ENCODE measurements at places on chromosomes 7 and 10. TPM values are rescaled to one million over a fixed set of nuclear protein-coding genes. Genes with fewer than 3 reads are reported as not detected.

GRCh38 chr10:103849880-103850571 lies 5.3 kb downstream of the SH3PXD2A start:
- H3K4me1 ChIP-seq = peaks cover 37% of the 10 kb centered on the region
- no peaks in the 10 kb centered on the region for H3K27me3 ChIP-seq
- no peaks in the 10 kb centered on the region for H3K36me3 ChIP-seq
- H3K4me3 ChIP-seq = no peak overlapping the region
- H3K27ac ChIP-seq = peak overlapping the region; percentile 85
- DNase-seq = peak; percentile 80

Gene CALCR
- not detected for total RNA-seq

Gene GRIFIN
- total RNA-seq = not detected

Gene KCND2
- 1.2 TPM for total RNA-seq

DNA sequence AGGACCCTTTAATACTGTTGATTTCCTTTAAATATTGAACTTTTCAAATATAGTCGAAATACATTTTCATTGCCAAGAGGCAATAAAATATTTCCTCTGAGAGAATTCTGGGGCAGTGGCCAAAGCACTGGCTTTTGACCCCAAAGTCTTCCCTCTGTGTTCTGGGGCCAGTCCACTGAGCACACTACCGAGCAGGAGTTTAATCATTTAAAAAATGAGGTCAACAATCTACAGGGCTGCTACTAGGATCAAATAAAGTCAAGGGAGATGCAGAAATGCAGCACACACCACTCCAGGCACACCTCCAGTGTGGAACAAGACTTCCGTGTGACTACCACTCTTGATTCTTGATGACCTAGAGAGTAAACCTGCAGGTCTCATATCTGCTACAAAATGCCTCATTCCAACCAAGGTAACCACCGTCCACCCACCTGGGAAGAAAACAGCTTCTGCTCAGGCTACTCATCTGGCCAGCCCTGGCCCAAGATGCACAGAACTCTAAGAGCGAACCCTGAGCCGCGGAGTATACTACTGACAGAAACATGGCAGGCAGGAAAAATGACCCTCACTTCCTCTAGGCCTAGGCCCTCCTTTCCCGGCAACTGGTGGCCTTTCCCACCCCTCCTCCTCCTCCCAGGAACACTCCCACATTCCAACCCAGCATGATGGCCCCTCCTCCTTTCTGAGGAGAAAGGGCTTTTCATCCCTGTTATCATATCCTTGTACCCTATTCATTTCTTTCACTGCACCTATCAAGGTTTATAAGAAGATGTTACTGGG lies 97.7 kb downstream of the ALOX5 start:
- no peaks in the 10 kb centered on the region for H3K36me3 ChIP-seq
- H3K4me1 ChIP-seq = peaks cover 32% of the 10 kb centered on the region
- DNase-seq = no peak
- H3K27ac ChIP-seq = no peak overlapping the region
- H3K4me3 ChIP-seq = no peak overlapping the region
- H3K27me3 ChIP-seq = no peaks in the 10 kb centered on the region

Gene ZC3HAV1L
- total RNA-seq = 27.7 TPM

Gene PON3
- 1.6 TPM for total RNA-seq

- H3K4me3 ChIP-seq = no peak overlapping the region
- no peaks in the 10 kb centered on the region for H3K27me3 ChIP-seq
- no peak overlapping the region for H3K27ac ChIP-seq
- peak; percentile 48 for DNase-seq
Measured at GRCh38 chr7:918118-918425, 36.4 kb downstream of the ADAP1 start.

Gene CALY
- 5.0 TPM for total RNA-seq

GRCh38 chr7:32319012-32319382 lies 171.2 kb downstream of the LSM5 start:
- H3K36me3 ChIP-seq = no peaks in the 10 kb centered on the region
- no peak overlapping the region for H3K27ac ChIP-seq
- peaks cover 5% of the 10 kb centered on the region for H3K4me1 ChIP-seq
- H3K27me3 ChIP-seq = no peaks in the 10 kb centered on the region

GRCh38 chr10:122525788-122526187 lies 34.8 kb upstream of the DMBT1 start:
- no peak overlapping the region for H3K4me3 ChIP-seq
- no peaks in the 10 kb centered on the region for H3K4me1 ChIP-seq
- H3K27ac ChIP-seq = no peak overlapping the region
- H3K36me3 ChIP-seq = no peaks in the 10 kb centered on the region
- H3K27me3 ChIP-seq = no peaks in the 10 kb centered on the region

Data from sigmoid colon (tissue), 7 donors.